ENCODE measurements at places on chromosomes 6 and 20. TPM values are rescaled to one million over a fixed set of nuclear protein-coding genes. Genes with fewer than 3 reads are reported as not detected.

DNA sequence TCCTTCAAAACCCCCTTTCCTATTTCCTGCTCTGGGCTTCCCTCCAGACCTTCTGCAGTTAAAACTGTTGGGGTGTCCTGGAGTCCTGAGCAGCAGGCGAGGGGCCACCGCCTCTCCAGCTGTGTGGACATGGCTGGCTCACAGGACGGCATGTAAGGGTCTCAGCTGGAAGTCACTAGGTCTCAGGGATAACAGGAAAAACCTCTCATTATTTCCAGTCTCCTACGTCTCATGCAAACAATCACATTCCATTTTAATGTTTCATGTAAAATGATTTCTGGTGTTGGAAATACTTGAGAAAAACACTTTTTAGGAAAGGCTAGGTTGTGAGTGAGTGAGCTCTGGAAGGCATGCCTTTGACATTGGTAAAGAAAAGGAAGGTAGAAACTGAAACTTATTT lies 158.7 kb downstream of the SCML4 start:
- DNase-seq = no peak

Gene ZBTB2
- 14.7 TPM for total RNA-seq

Gene CNBD2
- total RNA-seq = 19.7 TPM

DNA sequence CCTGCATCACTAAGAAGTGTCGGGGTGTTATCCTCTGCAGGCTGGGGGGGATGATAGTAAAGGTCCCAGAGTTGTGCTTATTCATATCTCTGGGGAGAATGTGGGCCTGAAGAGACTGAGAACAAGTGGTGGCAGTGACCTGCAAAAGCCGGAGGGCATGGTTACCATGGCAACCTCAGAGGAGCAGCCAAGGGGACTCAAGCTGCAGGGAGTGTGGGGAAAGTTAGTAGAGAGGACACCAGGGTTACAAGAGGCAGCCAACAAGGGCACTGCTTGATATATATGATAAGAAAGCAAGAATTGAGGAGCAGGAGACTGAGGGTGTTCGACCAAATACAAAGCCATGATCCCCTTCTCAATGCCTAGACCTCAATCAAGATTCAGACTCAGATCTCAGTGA lies 46.1 kb downstream of the HLA-F start:
- DNase-seq = no peak

Gene ZC2HC1B
- total RNA-seq = 4.6 TPM

DNA sequence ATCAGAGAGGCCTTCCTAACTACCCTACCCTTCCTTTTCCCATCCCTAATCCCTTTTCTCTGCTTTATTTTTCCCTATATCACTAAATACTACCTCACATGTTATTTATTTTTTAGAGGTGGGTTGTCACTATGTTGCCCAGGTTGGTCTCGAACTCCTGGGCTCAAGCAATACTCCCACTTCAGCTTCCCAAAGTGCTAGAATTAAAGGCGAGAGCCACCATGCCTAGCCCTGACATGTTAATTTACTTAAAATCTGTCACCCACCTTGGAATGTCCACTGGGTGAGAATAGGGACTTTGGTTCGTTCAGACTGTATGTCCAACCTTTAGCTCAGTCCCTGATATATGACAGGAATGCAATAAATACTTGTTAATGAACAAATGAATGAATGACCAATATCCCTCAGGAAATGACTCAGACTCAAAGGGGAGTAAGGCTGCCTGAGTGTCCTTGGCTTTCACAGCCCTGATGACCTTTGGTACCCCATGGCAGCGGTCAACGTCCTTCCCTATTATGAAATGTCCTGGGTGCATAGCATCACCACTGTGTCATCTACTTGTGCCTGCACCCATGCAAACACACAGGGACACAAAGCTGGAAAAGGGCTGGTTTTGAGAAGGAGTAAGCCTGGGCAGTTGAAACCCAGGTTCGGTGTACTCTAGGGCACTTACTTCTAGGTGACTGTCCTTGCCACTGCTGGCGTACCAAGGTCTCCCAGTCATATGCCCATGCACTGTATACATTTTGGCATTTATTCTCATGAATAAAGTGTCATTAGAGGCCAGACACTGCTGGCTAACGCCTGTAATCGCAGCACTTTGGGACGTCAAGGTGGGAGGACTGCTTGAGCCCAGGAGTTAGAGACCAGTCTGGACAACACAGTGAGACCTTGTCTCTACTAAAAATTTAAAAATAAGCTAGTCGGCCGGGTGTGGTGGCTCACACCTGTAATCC lies 26.5 kb downstream of the BCL2L1 start:
- no peak for DNase-seq

DNA sequence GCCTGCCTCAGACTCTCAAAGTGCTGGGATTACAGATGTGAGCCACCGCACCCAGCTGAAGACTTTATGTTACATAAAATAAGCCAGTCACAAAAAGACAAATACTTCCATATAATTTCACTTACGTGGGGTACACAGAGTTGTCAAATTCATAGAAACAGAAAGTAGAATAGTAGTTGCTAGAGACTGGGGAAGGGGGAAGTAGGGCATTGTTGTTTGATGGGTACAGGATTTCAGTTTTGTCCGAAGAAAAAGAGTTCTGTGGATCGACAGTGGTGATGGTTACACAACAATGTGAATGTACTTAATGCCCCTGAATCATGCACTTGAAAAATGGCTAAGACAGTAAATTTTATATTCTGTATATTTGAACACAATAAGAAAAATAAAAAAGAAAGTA lies 41.6 kb upstream of the ANKEF1 start:
- DNase-seq = no peak

Gene ATAT1
- total RNA-seq = 20.7 TPM

DNA sequence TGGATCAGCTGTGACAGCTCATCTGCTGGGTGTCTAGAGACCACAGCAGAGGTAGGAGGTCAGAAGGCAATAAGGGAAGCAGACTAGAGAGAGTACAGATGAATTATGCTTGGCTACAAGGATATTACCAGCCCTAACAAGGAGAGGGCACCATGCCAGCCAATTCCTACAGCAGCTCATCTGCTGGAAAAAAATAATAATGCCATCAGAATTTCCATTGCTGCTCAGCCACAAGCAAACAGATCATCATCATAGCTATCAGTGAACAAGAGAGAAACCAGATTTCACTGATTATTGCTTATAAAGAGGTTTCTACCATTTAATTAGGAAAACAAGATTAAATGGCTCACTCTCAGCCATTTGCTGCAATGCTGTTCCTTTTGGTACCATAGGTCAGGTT lies 66.5 kb downstream of the PSMG4 start:
- DNase-seq = no peak

GRCh38 chr6:14339711-14340584 lies 222.4 kb downstream of the CD83 start:
- peak; percentile 30 for DNase-seq

Gene OOEP
- 26.9 TPM for total RNA-seq

DNA sequence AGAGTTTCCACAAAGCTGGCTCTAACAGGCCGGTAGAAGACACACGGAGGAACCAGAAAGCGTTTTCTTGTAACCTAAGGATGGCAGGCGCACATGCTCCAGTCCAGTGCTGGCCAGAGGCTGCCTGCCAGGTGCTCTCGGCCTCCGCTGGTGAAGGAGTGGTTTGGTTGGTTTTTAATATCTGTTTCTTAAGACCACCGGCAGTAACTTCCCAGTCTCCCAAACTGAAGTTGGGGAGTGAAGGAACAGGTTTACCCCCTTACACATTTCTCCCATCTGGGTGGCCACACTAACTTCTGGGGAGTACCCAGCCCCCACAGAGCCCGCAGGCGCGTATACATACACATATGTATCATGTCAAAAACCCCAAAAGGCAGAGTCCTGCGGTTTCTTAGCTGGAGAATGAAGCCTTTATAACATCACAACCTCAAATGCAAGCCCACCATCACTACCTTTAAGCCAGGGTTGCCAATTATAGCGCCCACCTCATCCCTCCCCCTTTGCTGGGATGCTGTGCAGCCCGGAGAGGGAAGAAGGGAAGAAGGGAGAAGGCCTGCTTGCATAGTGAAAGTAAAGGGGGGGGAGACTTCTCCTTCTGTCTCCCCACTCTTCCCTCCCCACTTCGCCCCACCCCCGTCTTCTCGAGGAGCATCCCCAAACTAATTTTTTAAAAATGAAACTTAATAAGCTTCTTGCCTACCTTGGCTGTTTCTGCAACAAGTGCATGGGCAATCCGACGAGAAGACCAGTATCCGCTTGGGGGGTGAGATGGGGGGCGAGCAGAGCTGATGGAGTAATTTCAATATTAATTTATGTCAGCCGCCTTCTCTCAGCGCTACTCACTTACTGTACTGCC lies 1.0 kb downstream of the TRERF1 start:
- peak; percentile 55 for DNase-seq

Gene CCR6
- total RNA-seq = 0.87 TPM

DNA sequence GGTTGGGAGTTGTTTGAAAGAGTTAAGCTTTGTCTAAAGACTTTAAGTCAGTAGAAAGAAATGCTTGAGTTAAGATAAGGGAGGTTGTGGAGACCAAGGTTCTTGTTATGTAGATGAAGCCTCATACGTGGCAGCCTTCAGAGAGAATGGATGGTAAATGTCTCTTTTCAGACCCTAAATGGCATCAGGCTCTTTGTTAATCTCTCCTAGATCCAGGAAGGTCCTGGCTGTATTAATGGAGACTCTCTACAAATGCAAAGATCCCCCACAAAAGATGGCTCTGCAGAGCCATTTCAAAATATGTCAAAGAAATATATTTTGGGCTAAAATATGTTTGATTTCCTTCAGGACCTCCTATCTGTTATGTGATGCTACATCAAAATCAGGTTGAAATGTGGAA lies 161.6 kb downstream of the ADAT2 start:
- no peak for DNase-seq

GRCh38 chr20:36549628-36549941 lies 8.3 kb downstream of the MYL9 start:
- no peak for DNase-seq

DNA sequence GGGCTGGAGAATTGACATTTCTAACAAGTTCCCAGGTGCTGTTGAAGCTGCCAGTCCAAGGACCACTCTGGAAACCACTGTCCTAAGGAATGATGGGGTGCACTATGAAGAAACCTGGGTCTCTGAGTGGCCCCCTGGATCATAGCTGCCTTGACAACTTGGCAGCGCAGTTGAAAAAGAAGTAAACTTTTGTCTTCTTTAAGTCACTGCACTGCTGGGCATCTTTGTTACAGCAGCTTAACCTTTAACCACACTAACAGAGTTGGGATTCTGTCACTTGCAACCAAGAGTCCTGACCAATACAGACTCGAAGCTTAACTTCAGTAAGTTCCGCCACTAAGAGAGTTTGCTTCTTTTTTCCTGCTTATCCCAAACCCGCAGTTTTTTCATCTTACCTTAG lies 8.5 kb upstream of the KCNK15 start:
- no peak for DNase-seq

GRCh38 chr6:113362301-113363047 lies 494.7 kb upstream of the MARCKS start:
- no peak for DNase-seq

Gene PRDM13
- 0.68 TPM for total RNA-seq

Gene F13A1
- total RNA-seq = 11.7 TPM

GRCh38 chr6:38567436-38567835 lies 72.3 kb downstream of the BTBD9 start:
- DNase-seq = peak; percentile 75

- DNase-seq = peak; percentile 28
These were observed 95.1 kb upstream of the PTPN1 start for GRCh38 chr20:50415021-50415515.

DNA sequence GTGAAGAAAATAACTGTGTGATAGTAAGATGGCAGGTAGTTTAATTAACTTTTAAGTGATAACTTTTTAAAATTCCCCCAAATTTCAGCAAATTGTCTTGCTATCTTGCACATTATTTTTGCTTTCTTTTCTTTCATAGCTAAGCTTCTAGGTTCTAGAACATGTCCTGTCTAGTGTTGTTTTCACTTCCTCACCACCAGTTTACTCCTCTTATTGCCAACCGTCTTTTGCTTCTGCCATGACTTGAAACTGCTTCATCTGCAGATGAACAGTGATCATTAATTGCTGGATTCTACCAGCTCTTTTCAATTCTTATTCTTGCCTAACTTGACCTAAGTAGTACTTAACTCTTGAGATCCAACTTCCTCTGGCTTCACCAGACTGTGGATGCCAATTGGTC lies 137.8 kb downstream of the CENPW start:
- no peak for DNase-seq

Gene PTK6
- total RNA-seq = 0.37 TPM

- DNase-seq = no peak
These were observed 48.3 kb downstream of the AHI1 start for GRCh38 chr6:135449246-135449645.

DNA sequence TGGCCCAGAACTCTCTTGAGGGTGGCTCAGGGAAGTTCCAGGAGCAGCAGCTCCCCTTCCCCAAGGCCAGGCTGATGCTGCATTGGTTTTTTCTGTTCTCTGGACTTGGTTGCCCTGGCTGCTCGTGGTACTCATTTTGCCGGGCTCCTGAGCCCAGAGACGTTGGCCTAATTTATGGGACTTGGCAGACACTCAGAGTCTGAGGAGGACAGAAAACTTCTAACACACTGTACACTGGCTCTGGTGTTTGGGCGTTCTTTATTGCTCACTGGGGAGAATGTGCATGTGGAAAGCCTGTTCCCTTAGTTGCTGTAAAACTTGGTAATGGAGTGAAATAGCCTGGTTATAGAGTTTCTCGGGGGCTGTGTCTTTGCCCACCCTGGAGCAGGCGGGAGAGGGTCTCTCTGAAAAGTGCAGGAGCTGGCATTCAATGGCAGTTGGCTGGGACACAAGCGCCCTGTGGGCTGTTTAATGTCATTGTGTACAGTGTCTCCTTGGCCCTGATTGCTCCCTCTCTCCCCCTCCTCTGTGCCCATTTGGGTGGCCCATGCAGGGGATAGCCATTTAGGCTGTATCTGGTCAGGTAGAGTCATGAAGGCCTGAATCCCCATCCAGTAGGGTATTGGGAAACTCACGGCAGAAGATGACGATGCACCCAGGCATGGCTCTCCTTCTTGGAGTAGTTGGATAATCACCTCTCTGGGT lies 109.3 kb downstream of the CDC5L start:
- DNase-seq = no peak

DNA sequence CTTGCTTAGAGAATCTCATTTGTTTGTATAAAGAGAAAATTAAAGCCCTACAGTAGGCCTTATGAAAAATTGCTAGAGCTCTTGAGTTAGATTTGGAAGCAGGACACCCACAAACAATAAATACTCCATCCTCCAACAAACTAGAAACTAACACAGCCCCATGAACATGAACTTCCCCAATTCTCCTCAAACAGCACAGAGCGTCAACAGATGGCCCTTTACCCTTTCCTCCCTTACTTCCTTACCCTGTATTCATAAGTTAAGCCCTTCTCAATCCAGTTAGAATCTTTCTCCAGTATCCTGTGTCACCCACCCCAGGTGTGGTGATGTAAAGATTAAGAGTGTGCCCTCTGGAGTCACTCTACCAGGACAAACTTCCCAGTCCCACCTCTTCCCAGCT lies 113.7 kb downstream of the UNC5CL start:
- DNase-seq = no peak

Gene SRSF12
- total RNA-seq = 14.7 TPM

GRCh38 chr20:57934007-57934805 lies 224.4 kb upstream of the PMEPA1 start:
- no peak for DNase-seq

Gene SMPDL3A
- total RNA-seq = 3.9 TPM

GRCh38 chr20:53037621-53038020 lies 65.5 kb downstream of the TSHZ2 start:
- no peak for DNase-seq

Gene NNAT
- 8.7 TPM for total RNA-seq

Measured in testis (tissue), 5 donors.